Ammon's horn (tissue), 1 donor: ENCODE measurements at places on chromosomes 11 and 22.

- DNase-seq, result no peak
These were observed 23.9 kb upstream of the RBM4B start for GRCh38 chr11:66701432-66702240.

- no peak for DNase-seq
These were observed 17.8 kb downstream of the TCIRG1 start for GRCh38 chr11:68056317-68057285.

DNA sequence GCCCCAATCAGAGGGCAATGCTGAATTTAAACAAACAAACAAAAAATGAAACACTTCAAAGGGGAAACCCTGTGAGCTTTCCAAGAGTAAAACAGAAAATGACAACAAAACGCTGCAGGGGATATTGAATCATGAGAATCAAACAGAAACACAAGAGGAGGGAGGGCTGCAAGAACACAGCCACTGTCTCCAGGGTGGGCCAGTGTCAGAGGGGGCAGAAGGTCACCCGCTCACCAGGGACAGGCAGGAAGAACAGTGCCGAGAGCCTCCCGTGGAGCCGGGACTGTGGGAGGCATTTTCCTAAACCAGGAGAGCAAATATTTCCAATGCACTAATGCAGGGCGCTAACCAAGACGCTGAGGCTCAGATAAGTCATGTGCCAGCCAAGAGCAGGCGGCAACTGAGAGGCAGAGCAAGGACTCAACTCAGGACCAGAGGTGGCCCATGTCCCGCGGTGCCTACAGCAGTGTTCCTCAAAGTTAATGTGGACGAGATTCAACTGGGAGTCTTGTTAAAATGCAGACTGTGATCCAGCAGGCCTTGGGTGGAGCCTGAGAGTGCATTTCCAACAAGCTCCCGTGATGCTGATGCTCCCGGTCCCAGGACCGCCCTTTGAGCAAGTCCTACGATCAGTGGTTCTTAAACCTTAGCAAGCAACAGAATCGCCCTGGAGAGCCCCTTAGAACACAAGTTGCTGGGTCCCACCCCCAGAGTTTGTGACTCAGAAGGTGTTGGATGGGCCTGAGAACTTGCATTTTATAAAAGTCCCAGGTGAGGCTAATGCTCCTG lies 197.2 kb downstream of the TENM4 start:
- no peak for DNase-seq

DNA sequence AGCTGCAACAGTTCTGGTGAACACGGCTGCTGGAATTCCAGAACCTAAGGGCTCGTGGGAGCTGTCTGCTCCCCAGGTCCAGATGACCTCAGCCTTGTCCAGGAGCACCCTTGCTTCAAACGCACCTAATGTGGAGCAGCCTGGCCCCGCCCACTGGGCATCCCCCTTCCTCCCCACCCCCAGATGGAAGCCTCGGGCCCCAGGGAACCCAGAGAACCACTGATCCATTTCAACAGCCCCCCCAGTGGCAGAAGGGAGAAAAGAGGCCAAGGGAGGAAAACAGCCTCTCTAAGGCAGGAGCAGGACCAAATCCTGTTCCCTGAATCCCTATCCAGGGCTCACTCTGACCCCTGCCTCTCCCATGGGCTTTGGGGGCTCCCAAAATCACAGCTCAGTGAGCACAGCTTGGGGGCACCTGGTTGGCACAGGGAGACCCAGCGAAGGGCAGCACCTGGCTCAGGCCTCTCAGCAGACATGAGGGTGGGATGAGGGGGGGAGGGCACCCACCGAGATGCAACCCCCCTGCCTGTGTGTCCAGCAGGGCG lies 1.2 kb downstream of the CYTH4 start:
- DNase-seq, result no peak

GRCh38 chr11:120925944-120926343 lies 98.0 kb upstream of the TBCEL start:
- DNase-seq, result no peak

DNA sequence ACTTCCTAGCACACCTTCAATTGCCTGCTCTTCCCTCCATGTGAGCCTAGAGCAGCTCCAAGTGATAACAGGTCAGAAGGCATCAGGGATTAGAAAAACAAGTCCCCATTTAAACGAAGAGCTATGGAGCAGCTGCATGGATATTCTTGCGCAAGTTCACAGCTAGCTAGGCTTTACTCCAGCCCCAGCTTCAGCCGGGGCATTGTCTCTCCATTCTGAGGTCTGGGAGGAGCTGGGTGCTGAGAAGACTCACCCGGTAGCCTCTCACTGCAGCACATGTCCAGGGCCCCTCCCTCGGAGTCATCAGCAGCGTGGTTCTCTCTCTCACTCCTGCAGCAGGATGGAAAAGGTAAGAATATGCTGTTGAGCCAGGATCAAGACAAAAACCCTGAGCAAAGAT lies 26.0 kb downstream of the PTPN5 start:
- DNase-seq, result no peak

DNA sequence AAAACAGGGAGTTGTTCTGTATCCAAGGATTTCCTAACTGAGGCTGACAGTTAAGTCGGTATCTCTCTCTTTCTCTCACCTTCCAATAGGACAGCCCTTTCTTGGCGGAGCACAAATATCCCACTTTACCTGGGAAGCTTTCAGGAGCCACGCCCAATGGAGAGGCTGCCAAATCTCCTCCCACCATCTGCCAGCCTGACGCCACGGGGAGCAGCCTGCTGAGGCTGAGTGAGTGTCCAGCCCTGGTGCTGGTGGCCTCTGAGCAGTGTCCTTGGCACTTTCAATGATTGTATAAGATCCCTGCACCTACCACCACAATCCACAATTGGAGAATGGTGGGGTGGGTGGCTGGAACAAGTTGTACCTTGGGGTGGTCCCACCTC lies 33.7 kb downstream of the CYB5R2 start:
- no peak for DNase-seq

DNA sequence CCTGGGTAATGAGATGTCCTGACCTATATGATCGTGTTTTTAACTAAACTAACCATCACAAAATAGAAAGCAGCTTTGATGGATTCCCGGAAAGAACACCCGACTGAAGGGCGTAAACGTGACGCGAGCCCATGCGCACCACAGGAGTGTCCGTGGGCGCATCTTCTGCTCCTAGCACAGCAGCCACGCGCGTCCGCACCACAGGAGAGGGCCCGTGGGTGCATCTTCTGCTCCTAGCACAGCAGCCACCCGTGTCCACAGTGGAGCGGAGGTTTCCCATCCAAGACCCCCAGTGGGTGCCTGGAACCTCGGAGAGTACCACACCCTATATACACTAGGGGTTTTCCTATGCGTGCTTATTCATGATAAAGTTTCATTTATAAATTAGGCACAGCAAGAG lies 36.1 kb upstream of the NRIP3 start:
- DNase-seq, result no peak

DNA sequence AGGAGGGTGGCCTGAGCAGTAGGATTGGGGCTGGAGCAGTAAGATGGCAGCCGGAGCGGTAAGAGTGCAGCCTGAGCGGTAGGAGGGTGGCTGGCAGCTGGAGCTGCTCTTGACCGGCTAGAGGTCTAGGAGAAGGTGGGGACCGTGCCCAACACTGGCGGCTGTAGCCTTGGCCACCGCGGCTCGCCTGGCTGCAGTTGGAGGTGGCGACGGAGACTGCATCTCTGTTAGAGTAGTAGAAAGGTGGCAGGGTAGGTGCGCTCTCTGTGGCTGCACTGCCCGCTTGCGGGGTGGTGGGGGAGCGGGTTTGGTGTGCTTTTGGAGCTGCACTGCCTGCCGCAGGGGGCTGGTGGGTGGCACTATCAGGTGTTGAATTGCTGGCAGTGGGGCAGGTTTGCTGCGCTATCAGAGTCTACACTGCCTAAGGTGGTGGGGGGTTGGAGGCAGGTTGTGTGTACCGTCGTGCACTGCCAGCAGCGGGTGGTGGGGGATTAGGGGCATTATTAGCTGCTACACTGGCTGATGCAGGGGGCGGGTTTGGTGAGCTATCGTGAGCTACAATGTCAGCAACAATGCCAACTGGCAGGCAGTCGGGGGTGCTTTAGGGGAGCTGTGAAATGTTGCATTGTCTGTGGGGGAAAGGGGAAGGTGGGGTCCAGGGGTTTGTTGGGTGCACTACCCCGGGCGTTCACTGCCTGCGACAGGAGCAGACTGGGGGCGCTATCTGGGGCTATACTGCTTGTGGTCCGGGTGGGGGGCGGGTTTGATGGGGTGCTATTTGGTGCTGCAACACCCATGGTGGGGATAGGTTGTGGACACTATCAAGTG lies 4461.3 kb upstream of the OR11H1 start:
- no peak for DNase-seq

- no peak for DNase-seq
These were observed 43.6 kb downstream of the TEAD1 start for GRCh38 chr11:12717851-12718291.

DNA sequence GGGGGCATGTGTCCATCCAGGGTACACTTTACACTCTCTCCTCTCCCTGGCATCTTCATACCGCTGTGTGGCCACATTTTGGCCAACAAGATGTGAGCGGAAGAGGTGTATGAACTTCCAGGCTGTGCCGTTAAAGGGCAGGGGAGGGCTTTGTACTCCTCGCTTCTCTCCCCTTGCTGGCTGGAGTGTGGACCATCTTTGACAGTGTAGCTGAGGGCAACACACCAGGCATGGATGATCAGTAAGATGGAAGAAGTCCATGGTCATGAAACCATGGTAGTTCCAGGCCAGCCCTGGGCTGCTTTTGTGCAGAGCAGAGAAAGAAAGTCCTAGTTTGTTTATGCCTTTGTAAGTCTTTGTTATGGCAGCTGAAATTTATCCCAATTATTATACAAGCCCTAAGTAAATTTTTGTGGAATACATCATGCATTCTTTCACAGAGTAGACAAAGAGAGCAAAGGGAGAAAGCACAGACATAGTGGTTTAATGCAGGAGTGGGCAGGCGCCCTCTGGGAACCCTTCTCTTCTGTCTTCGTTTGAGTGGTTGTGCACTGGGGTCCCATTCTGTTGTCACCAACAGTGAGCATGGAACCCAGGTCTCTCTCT lies 70.4 kb downstream of the FBXO7 start:
- DNase-seq, result no peak

DNA sequence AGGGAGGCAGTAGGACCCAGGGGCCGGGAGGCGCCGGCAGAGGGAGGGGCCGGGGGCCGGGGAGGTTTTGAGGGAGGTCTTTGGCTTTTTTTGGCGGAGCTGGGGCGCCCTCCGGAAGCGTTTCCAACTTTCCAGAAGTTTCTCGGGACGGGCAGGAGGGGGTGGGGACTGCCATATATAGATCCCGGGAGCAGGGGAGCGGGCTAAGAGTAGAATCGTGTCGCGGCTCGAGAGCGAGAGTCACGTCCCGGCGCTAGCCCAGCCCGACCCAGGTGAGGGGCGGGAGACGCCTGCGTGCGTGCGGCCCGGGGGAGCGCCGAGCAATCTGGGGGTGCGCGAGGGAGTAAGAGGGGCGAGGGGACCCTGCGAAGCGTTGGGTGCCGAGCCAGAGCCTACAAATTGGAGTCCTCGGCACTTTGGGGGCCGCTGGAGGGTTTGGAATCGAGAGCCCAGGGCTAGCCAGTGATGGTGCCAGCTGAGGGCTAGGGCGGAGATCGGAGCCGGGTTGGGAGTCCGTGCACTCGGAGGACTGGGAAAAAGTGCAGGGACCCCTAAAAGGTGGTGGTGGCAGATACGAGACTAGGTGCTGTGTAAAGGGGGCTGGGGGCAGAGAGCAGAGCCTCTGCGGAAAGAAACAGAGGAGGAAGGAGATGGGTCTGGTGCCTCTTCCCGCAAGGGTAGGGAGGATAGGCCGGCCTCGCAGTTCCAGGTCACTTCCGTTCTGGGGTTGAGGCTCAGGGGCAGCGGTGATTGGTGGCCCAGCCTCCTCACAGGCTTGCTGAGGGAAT lies at the start of gene SERPINH1:
Gene SERPINH1 (plus strand): TSS at position 206 of the 788 bp plus-strand sequence. CDS start 4,097 bp downstream, outside the sequence.
- peak; percentile 84 for DNase-seq

GRCh38 chr11:87260811-87261210 lies 223.1 kb downstream of the TMEM135 start:
- no peak for DNase-seq

DNA sequence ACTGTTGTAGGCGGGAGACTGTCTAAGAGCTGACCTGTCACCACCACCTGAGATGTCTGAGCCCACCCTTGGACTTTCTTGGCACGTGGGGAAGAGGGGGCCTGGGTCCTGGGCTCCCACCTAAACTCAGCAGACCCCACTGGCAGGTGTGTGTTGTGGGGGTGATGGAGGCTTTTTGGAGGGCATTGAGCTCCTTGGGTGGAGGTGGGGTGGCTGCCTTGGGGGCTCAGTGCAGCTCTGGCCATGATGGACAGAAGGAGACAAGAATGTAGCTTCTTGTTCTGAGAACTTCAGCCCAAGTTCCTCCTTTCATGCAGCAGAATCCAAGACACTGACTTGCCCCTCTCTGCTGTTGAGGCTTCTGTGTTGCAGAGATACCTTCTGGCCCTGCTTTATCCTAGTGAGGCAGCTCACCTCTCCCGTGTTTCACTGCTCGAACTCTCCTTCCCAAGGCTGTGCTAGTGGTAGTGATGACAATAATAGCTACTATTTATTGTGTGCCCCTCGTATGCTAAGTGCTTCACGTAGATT lies 116.6 kb upstream of the OR4B1 start:
- no peak for DNase-seq

- DNase-seq, result no peak
These were observed 1.4 kb downstream of the SPCS2 start for GRCh38 chr11:74950374-74950969.

DNA sequence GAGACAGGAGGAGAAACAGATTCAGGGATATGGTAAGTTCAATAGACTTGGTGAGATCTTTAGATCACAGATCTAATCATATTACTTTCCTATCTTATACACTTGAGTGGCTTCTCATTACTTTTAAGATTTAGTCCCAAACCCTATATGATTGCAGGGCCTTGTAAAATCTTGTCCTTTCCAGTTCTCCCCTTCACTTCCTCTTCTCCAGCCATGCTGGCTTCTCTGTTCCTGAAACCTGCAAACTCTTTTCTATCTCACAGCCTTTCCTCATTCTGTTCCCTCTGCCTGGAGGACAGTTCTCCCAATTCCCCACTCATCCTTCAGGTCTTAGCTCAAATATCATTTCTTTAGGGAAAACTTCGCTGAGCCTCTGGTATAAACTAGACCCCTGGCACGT lies 65.9 kb upstream of the BIRC3 start:
- no peak for DNase-seq

- DNase-seq, result no peak
These were observed 19.9 kb downstream of the BID start for GRCh38 chr22:17754233-17754925.

DNA sequence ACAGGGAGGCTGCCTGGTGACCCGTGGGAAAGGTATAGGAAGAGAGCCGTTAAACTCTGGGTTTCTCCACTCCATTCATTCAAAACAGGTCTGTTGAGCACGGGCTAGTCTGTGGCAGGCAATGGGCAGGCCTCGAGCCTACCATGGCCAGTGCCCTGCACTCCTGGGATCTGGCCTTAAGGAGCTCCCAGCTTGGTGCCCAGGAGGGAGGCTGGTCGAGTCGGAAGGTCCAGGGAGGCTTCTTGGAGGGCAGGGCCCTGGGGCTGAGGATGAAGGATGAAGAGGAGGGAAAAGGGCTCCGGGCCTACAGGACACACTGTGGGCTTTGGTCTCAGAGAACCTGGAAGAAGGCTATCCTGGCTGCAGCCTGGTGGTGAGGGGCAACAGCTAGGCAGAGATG lies 41.9 kb upstream of the MN1 start:
- DNase-seq, result no peak

GRCh38 chr11:802693-803466 lies 2.2 kb downstream of the PIDD1 start:
- no peak for DNase-seq

GRCh38 chr11:74577181-74577580 lies 15.2 kb upstream of the POLD3 start:
- no peak for DNase-seq

GRCh38 chr11:96200243-96200642 lies 142.8 kb downstream of the MAML2 start:
- DNase-seq, result no peak
